ENCODE measurements at places on chromosomes 3 and 15.

- DNase-seq: no peak
Measured at GRCh38 chr15:33154351-33155166, 40.0 kb downstream of the FMN1 start.

- DNase-seq: no peak
Measured at GRCh38 chr3:195012571-195012970, 258.4 kb downstream of the XXYLT1 start.

- no peak for DNase-seq
Measured at GRCh38 chr3:124862006-124862405, 25.2 kb downstream of the ITGB5 start.

GRCh38 chr3:110855207-110855606 lies 216.4 kb upstream of the NECTIN3 start:
- DNase-seq: no peak

GRCh38 chr3:37198996-37199395 lies 24.6 kb upstream of the LRRFIP2 start:
- no peak for DNase-seq

GRCh38 chr3:57383406-57383805 lies 90.9 kb upstream of the ASB14 start:
- no peak for DNase-seq

- no peak for DNase-seq
Measured at GRCh38 chr3:53819163-53819868, 26.9 kb downstream of the CHDH start.

GRCh38 chr15:45387380-45388007 lies 9.2 kb upstream of the GATM start:
- no peak for DNase-seq

DNA sequence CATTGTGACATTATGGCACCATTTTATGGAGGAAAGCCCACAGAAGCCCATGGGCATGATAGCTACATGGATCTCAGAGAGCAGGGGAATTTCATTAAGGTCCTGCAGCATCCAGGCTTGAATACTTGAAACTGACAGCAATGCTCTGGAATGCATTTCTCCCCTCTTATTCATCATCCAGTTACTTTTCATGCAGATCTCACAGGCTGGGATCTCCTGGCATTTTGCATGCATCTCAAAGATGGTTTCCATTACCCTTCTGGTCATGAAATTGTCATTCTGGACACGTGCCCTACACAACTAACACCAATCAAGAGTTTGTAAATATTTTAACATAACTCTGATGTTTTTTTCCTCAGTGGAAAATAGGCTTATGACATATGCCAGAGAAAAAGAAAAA lies 32.4 kb downstream of the VGLL3 start:
- no peak for DNase-seq

DNA sequence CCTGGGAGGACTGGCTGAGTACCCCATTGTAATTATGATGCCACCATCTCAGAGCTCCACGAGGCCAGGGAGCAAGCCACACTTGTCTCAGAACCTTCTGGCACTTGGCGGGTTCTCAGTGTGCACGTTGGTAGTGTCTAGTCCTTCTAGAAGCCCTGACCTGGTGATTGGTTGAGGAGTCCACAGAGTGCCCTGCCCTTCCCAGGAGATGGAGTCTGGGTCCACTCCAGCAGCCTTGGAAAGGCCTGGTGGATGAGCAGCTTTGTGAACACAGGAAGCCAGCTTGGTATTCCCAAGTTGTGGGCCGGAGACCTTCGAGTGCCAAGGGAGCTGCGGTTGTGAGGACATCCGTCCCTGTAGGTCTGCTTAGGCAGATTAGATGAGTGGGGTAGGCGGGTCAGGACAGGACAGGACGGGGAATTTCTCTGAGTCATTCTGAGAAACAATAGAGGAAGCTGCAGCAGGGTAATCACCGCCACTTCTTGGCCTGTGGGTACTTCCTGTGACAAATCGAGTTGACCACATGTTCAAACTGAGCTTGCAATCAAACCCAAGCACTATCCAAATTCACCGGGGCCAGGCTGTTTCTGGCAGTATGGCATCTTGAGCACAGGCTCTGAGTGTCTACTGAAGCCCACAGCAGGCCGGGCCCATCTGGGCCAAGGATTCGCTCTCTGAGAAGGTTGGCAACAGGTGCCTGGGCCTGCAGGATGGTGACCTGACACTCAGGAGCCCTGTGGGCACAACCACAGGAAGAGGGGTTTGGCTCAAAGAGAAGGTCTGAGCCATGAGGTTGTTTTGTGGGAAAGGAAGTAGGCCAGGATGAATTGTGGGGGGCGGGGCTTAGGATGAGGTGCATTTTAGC lies 71.5 kb upstream of the PLXNA1 start:
- DNase-seq: peak; percentile 21

- DNase-seq: no peak
Measured at GRCh38 chr3:23314981-23315762, 112.0 kb downstream of the UBE2E2 start.

DNA sequence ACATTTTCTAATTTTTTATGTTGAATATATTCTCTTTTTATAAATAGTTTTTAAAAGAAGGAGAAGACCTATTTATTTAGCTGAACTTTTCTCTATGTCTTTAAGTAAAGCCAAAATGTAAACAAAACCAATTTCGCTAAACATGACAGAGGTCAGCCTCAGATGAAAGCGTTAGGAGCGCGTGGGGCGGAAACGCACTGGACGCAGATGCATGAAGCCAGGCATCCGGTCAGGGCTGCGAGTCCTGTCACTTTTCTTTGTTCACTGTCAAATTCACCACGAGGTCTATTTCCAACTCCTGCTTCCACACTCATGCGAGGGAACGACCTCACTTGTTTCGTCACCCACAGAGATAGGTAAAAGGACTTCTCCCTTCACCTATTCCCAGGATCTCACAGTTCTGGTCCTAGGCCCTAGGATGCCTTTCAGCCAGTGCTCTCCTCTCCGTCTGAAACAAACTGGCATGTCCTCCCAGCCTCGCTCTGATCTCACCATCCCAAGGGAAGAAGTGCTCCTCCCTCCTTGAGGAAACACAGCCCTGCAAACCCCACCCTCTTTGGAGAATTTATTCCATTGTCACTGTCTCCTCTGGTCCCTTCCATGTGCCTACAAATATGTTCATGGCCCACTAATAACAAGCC lies 57.9 kb downstream of the ITGB5 start:
- DNase-seq: no peak

- no peak for DNase-seq
Measured at GRCh38 chr3:20935791-20936190, 749.8 kb upstream of the SGO1 start.

GRCh38 chr15:58201516-58201915 lies 63.3 kb downstream of the AQP9 start:
- DNase-seq: no peak

GRCh38 chr3:175702956-175703355 lies 843.8 kb downstream of the NAALADL2 start:
- no peak for DNase-seq

DNA sequence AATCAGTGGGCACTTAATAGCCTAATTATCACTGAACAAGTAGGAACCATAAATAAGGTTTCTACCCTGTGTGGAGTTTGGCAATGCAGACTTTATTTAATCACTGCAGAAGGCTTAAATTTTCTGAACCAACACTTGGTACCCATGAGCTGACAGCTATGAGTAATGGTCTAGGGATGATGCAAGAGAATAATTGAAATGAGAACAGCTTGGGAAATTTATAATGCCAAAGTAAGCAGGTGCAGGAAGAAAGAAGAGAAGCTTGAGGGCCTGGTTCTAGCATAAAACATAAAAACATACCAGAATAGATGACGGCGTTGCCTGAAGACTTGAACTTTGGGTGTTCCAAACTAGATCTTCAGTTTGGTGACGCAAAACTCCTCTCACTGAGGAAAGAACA lies 67.0 kb downstream of the IMPG2 start:
- DNase-seq: no peak

- DNase-seq: no peak
Measured at GRCh38 chr3:105351821-105352220, 14.9 kb upstream of the ALCAM start.

DNA sequence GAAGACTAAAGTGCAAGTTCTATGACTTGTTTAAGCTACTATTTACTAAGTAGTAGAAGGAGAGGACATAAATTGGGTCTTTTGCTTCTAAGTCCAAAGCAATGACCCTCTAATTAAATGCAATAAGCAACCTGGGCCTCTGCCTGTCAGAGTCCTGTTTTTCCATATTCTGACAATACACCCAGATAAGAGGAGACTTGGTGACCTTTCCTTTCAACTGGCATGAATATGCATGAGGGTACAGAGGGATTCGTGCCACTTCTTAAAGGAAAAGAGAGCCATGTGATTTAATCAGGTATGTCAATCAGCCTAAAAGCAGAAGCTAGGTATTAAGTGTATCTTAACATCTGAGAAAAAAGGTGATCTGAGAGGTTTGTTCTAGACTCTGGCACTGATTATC lies 50.7 kb upstream of the FGF7 start:
- DNase-seq: no peak

DNA sequence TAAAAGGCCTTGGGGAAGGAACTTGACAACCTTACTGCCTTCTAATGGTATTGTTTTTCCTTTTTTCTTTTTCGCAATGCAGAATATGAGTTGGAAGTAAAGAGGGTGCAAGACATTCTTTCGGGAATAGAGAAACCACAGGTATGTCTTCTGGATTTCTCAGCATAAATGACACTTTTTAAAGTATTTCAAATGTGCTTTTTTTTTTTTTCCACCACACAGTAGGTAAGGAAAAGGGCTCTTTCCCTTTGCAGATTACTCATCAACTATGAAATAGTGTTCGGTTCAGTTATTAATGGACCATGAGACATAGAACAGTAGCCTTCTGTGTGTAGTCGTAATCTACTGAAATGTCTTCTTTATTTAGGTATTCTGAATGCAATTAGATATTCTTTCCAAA lies 162.4 kb downstream of the GHSR start:
- DNase-seq: no peak

DNA sequence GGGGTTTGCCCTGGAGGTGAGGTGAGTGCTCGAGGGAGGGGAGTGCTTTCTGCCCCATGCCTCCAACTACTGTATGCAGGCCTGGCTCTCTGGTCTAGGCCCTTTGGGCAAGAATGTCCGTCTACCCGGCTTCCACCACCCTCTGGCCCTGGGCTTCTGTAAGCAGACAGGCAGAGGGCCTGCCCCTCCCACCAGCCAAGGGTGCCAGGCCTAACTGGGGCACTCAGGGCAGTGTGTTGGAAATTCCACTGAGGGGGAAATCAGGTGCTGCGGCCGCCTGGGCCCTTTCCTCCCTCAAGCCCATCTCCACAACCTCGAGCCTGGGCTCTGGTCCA lies 9.4 kb downstream of the DLL4 start:
- no peak for DNase-seq

GRCh38 chr3:42855219-42855546 lies 20.5 kb downstream of the CYP8B1 start:
- no peak for DNase-seq

DNA sequence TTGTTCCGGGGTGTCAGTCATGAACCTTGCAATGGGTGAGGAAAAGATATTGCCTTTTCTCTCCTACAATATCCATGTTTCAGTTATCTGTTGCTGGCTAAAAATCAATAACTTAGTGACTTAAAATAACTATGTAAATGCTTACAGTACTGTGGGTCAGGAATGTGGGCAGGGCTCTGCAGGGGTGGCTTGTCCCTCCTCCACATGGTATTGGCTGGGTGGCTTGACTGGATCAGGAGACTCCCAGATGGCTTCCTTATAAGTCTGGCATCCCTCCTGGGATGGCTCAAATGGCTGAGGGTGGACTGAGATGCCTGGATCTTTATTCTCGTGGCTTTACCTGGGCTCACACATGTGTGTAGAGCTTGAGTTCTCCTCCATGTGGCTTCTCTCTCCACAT lies 47.5 kb downstream of the GTPBP8 start:
- no peak for DNase-seq

DNA sequence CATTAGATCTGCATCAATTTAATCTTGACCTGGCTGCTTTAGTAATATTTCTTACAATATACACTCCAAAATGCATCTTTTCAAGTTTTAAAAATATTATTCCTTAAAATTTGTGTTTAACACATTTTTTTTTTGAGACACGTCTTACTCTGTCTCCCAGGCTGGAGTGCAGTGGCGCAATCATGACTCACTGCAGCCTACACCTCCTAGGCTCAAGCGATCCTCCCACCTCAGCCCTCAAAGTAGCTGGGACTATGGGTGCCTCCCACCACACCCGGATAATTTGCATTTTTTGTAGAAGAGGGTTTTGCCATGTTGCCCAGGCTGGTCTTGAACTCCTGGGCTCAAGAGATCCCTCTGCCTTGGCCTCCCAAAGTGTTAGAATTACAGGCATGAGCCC lies 73.6 kb downstream of the ETV5 start:
- no peak for DNase-seq

DNA sequence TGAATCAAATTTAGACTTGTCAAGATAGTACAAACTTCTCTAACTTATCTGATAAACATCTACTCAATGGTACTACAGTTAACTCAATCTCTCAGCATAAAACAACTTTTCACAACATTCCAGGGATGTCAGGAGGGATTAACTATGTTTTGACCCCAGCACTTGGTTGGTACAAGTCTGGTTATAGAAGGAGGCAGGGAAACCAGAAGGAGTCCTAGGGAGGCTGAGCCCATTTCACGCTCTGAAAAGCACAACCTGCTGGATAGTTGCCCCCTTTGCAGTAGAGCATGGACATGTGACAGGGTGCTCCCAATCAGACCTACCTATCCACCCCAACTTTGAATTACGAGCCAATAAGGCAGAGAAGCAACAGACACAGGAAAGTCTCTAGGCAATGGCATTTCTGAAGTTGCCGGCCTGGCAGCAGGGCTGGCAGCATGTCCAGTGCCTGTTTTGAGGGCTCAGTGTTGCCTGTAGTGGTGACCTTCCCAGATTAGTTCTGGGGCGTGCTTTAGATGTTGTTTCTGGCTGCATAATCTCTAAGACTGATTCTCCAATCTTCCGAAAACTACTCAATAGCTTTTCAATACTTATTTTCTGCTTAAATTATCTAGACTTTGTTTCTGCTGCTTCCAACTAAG lies 8.2 kb downstream of the ANKUB1 start:
- no peak for DNase-seq

- DNase-seq: no peak
Measured at GRCh38 chr15:90868261-90868689, at the start of gene FURIN. FURIN (plus strand) TSS chr15:90868588; CDS start chr15:90875741, 7,153 bp downstream.

DNA sequence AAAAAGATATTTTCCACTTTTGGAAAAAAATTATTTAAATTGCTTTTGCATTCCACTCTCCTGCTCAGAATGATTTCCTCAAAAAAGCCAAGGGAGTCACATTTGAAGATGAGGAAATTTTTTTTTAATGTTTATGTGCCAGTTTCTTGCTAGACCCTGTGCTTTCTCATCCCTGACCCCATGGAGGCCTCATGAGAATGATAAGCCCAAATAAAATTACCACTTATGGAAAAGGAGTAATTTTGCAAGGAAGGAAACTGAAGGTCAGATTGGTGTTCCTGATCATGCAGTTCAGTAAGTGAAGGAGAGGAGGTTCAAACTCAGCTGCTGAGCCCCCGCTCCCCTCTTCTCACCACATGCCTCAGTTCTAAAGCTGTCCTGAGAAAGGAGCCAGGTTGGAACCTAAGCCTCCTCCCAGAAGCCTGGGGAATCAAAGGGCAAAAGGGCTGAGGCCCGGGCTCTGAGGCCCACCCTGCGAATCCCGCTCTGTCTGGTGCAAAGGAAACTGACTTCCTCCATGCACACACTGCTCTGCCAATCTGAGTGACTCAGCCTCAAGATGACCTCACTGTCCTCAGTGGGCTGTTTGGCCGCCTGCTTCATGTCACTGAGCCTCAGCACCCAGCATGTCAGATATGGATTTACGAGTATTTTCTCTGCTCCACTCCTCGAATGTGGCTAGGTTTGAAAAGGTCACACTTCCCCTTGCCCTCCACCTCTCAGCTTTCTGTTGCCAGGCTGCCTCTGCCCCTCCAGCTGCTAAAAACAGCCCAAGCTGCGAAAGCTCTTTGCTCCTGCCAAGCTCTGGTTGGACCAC lies 56.9 kb upstream of the FLNB start:
- no peak for DNase-seq

- no peak for DNase-seq
Measured at GRCh38 chr15:77984446-77984861, 93.1 kb downstream of the TBC1D2B start.
